Breast epithelium (tissue), 4 donors: ENCODE measurements at places on chromosomes 13 and 19.

GRCh38 chr13:24040835-24041234, 119.7 kb upstream of the SPATA13 start:
- DNase-seq = no peak

DNA sequence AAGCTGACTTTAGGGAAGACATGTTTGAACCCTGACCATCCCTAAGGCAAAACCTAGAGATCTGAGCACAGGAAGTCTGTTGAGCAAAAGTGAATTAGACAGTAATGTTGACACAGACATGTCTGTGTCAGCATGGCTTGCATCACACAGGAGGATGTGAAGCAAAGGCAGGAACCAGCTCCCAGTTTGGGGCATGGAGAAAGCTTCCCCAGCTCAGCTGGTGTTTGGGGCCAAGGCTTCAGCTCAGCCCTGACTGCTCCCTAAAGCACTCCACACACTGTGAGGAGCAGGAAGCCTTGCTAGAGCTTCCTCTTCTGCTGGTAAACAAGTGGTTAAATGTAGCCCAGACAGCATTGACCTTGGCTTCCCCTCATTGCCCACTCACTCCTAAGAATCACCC, 153.8 kb upstream of the UBL3 start:
- no peak for DNase-seq

DNA sequence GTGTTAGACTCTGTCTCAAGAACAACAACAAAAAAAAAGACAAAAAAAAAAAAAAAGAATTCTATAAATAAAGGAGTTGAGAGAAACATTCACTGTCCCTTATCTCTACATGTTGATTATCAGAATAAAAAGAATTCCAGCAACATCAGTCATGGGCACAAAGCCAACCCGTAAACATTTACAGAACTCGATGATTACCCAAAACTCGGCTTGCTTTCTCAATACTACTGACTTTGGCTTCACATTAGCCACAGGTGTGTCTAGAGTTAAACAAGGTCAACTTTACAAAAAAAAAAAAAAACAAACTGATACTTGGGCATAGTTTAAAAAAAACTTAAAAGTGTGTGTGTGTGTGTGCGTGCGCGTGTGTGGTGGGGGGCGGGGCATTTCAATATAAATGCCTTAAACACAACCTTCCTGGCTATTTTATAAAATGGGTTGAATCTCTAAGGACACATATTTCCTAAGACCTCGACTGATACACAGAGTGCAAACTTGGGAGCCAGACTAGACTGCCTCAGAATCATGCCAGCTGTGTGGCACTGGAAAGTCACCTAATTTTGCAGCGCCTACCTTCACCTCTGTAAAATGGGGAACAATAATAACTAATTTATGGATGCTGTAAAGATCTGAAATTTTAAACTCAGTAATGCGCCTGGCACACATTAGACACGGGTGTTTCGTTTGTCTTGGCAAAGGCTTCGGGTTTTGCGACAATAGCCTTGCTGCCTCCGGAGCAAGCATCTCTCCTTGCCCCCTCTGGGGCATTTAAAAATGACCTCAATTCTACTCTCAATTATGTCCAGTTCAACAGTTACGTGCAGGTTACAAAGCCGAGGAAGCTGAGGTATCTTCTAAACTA, 922 bp downstream of the EBPL start:
- no peak for DNase-seq

DNA sequence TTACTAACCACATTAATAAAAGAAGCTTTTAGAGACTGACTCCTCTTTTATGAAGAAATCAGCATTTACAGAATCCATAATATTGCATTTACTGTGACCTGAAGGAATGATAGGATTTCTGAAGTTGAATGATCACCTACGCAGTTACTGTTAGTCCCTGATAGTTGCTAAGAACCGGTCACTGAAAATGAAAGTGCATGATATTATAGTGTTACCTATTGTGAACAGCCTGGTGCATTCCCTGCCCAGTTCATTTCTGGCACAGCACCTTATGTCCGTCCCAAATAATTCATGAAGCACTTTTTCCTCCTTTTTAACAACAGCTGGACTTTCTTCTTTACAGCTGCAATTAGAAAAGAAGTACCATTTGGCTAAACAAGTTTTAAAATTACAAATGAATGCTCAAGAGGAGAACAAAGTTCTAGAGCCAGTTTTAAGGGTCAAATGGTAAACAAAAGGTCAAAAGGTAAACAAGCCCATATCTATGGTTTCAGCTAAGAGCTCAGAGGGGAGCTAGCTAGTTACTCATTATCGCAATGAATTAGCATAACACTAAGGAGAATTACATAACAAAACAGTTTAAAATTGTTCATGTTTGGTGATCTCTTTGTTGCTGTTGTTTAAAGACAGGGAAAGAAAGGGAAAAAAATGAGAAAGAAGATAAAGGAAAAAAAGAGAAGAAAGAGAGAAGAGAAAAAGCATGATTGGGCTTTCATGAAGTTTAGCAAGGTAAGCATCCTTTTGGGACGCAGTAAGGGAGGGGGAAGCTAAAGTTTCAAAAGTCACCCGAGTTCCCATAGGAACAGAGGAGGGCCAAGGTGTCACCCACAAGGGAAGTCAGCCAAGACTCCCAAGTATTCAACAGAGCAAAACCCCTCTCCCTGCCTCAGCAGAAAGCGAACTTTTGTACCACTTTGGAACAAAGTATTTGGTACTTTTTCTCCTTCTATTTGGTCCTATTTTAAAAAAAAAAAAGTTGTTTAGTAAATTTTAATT, 50.2 kb downstream of the FLT3 start:
- DNase-seq = no peak

- DNase-seq = no peak
Observed at GRCh38 chr13:77171451-77171850, 144.5 kb upstream of the FBXL3 start.

DNA sequence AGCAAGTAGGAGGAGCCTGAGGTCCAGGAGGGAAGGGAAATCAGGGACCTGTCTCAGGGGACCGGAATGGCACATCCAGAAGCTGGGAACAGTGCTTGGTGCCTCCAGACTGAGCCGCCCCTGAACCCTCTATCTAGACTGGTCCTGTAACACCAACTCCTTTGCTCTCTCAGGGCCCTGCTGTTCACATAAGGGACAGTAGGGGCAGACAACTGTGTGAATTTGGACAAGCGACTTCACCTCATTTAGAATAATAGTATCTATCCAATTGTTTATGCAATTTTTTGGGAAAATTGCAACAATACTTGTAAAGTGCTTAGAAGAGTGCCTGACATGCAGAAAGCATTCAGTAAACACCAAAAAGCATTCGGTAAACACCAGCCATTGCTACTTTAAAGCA, 14.0 kb downstream of the SYMPK start:
- no peak for DNase-seq

- DNase-seq = no peak
Observed at GRCh38 chr19:7888145-7888825, at the start of gene LRRC8E. TSS of gene LRRC8E (plus strand) at chr19:7888510. CDS start at chr19:7895604, 7,094 bp downstream.
